ENCODE measurements at places on chromosomes 16 and 17.
A peak's percentile ranks its signal among the peaks of the same experiment; 100 is the strongest.

GRCh38 chr17:42835732-42836131, 2.5 kb downstream of the PSME3 start:
- no peak for DNase-seq

DNA sequence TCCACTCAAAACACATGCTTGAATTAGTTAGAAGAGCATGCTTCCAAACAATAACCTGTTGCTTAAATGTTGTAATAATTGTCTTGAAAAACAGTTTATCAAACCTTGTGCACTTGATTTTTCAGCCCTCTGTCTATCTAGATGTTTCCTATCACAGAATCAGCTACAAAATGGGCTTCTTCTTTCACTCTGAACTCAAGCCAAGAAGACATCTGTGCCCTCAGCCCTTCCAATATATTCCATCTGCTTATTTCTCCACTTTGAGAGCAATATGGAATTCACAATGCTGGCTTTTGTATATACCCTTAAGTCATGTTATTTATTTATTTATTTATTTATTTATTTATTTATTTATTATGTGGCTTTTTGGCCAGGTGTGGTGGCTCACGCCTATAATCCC, 234.2 kb downstream of the TOX3 start:
- no peak for DNase-seq

GRCh38 chr16:69311533-69312387, 610 bp downstream of the VPS4A start:
- DNase-seq = peak; percentile 44

GRCh38 chr16:19639986-19640421, 78.0 kb downstream of the KNOP1 start:
- DNase-seq = no peak

DNA sequence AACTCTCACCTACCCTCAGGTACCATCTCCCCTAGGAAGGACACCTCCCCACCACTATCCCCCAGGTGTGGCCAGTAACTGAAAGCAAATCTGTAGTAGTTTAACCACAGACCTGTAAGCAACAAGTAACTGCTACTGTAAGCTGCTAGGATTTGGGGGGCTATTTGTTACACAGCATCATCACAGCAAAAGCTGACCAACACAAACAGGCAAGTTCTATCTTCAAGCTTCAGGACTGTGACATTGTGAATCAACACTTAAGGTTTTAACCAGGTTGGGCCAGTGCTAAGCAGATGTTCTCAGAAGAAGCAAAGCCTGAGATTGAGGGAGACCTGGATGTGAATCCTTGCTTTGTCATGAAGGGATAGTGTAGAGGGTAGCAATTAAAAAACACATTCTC, 47.0 kb downstream of the ABCC6 start:
- DNase-seq = no peak

- no peak for DNase-seq
Measured at GRCh38 chr16:54165174-54165911, 121.2 kb downstream of the IRX3 start.

DNA sequence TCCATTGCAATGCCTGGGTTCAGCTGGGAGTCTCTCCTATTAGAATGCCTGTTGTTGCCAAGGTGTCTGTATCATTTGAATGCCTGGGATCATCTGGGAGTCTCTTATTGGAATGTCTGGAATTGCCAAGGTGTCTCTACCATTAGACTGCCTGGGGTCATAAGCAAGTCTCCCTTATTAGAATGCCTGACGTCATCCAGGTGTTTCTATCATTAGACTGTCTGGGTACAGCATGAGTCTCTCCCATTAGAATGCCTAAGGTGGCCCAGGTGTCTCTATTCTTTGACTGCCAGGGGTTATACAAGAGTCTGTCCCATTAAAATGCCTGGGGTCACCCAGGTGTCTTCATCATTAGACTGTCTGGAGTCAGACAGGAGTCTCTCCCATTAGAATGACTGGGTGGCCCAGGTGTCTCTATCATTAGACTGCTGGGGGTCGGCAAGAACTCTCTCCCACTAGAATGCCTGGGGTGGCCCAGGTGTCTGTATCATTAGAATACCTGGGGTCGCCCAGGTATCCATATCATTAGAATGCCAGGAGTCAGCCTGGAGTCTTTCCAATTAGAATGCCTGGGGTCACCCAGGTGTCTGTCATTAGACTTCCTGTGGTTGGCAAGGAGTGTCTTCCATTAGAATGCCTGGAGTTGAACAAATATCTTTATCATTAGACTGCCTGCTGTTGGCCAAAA, 2274.0 kb downstream of the TP53TG3F start:
- no peak for DNase-seq
